ACHN (cell line): ENCODE measurements at places on chromosomes 6 and 20.

DNA sequence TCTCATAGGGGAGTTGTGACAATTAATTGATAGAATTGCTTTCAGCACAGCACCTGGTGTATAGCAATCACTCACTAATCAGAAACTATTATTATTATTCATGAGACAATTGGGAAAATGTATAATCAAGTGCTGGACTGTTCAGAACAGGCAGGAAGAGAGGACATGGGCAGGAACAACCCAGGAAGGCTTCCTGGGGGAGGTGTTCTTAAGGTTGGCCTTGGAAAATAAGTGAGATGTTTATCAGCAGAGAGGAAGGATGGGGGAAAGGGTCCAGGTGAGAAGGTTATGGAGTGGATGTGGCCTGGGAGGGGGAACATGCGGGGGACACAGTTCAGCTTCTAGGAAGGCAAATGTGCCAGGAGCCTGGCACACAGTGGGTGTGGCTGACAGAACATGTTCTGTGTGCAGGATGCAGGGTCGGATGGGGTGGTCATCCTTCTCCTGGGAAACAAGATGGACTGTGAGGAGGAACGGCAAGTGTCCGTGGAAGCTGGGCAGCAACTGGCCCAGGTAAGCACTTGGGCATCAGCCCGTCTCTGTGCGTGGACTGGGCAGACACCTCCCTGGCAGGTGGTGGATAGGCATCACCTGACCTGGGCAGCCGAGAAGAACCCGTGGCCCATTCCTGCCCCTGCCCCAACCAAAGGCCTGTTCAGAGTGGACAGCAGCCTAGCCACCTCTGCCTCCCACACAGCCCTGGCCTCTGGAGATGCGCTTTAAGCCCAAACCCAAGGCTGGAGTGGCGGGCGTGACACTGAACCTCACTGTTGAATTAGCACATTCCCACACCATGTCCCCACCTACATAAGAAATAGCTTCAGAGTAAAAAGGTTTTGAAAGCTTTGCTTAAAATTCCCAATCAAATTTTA, 30.9 kb downstream of the RAB44 start:
- DNase-seq, result no peak

DNA sequence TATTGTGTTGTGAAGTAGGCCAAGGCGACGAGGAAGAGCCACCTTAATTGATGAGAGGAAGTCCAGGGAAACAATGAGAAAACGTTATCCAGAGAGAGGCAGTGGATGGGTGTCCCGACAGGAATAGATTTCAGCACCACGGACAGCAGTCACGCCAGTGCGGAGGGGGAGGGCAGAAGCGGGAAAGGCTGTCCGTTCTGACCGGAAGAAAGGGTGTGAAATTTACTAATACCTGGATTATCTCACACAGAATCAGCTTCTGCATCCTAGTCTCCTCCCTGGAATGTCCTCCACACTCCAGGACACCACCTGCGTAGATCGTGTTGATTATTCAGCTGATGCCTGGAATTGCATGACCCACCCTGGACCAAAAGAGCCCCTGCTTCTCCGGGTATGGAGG, 7.4 kb upstream of the BPIFA3 start:
- peak; percentile 70 for DNase-seq

DNA sequence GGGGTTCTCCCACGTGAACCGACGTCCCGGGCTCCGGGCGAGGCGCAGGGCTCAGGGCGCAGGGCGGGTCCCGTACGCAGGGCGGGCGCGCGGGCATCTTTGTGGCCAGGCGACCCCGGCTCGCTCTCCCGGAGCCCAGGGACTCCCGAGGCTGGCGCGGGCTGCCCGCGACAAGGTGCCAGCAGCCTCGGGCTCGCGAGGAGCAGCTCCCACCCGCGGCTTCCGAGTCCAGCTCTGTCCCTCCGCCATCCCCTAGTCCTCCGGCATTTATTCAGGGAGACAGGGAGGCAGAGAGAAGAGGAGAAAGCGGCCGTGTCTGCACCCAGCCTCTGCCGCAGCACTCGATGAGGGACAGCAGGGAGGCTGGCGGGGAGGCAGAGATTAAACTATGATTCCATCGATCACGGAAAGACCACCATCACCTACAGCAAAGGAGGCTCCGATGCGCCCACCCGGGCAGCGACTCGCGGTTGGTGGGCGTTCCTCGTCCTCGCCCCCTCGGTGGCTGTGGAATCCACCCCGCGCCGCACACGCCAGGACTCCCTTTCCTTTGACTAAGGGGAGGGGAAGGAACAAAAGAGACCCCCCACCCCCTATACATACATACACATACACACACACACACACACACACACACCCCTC, 1.1 kb downstream of the RGS17 start:
- peak; percentile 16 for DNase-seq

DNA sequence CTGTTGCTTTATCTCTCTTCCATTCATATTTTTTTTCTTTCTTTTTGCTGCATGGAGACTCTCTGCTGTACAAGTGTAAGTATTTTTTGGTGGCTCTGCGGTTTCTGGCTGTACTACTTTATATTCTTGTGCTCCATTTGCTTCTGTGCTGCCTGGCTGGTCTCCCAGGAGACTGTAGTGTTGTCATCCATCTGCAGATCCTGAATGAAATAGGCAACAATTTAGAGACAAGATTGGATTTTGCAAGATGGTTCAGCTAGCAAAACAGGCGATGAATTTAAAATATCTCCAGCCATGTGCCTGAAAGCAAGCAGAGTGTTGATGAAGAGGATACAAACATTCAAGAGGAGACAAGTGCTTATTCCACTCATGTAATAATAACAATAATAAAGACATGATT, 75.1 kb upstream of the SCGN start:
- DNase-seq, result no peak

DNA sequence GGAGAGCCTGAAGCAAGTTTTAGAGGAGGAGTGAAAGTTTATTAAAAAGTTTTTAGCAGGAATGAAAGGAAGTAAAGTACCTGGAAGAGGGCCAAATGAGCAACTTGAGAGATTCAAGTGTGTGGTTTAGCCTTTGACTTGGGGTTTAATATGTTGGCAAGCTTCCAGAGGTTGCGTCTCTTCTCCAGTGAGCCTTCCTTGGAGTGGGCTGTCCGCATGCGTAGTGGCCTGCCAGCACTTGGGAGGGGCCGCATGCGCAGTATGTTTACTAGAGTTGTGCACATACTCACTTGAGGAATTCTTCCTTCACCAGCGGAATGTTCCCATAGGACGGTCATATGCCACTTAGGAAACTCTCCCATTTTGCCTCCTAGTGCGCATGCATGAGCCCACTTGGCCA, 235.2 kb downstream of the ALDH8A1 start:
- peak; percentile 82 for DNase-seq

DNA sequence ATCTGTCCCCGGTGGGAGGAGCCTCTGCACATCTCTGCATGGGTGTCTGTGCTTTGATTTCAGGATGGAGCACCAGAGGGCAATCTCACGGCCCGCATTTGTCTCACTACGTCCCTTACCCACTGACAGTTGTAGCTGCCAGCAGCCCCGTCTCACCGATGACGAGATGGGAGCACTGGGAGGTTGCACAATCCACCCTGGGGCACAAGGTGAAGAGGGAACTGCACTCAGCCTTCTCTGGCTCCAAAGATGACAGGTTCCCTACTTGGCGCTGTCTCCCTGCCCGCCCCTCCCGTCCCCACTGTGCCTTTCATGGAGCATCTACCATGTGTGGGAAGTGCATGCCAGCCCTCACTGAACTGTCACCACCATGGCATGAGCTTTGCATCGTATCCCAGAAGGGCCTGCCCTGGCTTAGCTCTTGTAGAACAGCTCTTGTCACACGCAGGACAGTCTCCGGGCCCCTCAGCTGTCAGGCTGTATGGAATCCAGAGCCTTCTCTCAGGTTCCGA, 99.9 kb upstream of the PMEPA1 start:
- DNase-seq, result no peak

GRCh38 chr6:104630955-104631354, 228.8 kb downstream of the HACE1 start:
- no peak for DNase-seq

DNA sequence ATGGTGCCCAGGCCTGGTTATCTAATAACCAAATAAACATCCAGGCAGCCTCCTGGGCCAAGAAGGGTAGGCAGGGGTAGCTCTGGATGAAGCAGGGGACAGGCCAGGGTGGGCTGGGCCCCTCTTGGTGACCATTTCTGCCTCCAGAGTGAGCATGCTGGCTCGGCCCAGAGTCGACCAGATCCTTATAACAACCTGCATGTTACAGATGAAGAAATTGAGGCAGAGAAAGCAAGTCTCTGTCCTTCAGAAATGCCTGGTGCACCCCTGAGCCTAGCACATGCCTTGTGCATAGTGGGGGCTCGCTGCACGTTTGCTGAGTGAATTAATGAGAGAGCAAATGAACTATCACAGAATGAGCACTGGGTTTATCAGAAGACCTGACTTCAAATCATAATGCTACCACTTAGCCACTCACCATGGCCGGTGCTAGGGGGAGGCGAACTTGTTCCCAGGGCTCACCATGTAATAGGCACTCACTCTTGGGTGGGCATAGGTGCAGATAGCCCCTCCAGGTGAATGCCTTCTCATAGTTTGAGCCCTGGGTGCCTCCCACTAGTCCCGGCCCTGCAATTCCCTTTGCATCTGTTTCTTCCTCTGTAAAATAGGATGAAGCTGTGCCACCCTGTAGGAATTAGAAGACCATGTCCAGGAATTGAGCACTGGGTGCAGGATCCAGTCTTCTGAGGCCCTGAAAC, 3.8 kb upstream of the APCDD1L start:
- DNase-seq, result no peak

DNA sequence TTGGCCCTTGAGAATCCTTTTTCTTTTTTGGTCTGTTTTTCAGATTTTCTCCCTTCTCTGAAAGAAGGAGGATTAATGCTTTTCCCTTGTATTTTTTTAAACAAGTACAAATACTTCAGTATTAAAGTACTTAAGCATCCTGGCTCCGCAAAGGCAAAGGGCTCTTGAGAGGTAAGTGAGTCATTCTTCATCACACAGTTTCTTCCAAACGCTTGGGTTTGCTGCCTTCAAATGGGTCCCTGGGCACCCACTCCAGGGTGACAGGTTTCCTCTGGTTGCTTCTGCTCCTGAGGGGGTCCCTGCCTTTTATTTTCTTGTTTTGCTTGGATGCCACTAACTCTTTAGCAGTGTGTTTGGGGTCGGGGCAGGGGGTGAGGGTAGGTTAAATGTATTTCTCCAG, 437.1 kb downstream of the PTPRT start:
- DNase-seq, result no peak

DNA sequence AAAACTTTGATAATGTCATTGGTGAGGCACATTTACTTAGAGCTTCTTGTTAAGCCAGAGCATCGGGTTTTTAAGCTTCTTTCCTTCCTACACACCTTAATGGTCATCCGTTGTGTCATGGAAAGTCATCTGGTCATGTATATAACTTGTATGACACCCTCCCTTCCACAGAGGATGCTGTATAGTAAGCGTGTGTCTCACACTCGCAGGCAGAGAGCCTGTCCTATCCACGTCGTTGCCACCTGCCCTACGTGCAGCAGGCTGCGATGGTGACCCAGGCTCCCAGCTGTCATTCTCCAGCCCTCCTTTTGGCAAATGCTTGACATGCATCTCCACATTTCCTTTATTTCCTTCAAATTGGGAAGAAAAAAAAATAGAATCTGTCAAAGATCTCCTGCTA, 85.6 kb downstream of the MYB start:
- no peak for DNase-seq
